ENCODE measurements at places on chromosomes 2 and 18.
A peak's percentile ranks its signal among the peaks of the same experiment; 100 is the strongest.

DNA sequence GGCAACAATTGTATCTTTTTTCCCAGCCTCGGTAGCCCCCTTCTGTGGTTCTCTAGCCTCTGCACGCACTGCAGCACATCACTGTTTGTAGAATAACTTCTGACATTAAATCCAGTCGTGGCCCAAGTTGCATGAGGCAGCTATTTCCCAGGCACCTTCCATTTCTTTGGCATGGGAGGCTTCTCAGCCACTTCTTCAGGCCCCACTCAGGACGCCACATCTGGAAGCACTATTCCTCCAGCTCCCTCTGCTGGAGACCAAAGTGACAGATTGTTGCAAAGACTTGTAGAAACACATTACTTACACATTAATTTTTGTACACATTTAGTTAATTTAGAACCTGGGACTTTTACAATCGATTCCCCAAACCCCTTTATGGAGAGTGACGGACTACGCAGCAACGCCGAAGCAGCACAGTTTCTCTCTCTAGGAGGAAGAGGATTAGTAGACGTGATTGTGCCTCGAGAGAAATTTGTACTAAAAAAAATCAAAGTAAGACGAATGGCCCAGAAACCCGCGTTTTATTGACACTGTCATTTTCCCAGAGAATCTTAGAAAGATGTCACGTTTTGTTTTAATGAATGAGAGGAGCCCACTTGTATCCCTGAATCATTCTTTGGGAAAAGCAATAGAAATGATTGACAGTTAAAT is 57.8 kb upstream of the RGPD5 start:
- DNase-seq, result no peak

DNA sequence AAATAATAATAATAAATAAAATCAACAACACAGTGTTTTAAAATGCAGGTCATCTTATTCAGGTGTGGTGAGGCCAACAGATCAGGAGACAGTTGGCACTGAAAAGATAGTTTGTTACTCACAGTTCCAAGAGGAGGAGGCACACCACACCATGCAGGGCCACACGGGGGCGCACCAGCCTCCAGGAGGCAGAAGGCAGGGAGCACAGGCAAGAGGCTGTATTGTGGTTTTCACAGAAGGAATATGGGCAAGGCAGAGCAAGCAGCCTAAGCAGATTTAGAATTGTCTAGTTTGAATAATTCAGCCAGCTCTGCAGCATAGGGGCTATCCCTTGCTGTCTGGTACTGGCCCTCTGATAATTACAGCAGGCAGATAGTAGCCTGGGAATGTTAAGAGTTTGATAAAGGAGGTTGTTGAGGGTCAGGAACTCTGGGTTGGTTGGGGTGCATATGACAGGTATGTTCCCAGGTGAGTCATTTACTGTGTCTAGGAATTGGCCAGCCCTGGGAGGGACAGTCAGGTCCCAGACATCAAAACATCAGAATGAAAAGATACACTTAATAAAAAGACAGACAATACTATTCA is 31.3 kb downstream of the KIAA2012 start:
- DNase-seq, result no peak

- DNase-seq, result no peak
Measured at GRCh38 chr2:157336137-157337010, 10.8 kb upstream of the ERMN start.

DNA sequence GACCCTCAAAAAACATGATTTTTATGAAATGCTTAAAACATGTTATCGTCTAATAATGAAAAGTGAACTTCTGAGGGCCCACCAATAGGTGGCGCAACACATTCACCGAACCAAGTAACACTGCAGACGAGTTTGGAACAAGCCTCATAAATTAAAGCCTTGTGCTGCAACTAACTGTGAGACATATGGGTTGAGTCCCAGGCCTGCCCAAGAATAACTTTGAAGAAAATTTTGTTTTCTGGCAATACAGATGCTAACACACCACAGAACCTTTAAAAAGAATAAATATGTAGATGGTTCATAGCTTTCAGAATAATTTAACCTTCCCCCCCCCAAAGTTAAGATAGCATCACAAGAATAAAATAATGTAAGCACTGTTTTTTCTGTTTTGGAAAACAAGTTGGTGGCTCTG is 285.9 kb downstream of the RNF144A start:
- DNase-seq, result peak; percentile 16

- DNase-seq, result no peak
Measured at GRCh38 chr2:224442071-224442967, 40.4 kb upstream of the FAM124B start.

- DNase-seq, result no peak
Measured at GRCh38 chr2:218370410-218371063, 11.5 kb upstream of the SLC11A1 start.

DNA sequence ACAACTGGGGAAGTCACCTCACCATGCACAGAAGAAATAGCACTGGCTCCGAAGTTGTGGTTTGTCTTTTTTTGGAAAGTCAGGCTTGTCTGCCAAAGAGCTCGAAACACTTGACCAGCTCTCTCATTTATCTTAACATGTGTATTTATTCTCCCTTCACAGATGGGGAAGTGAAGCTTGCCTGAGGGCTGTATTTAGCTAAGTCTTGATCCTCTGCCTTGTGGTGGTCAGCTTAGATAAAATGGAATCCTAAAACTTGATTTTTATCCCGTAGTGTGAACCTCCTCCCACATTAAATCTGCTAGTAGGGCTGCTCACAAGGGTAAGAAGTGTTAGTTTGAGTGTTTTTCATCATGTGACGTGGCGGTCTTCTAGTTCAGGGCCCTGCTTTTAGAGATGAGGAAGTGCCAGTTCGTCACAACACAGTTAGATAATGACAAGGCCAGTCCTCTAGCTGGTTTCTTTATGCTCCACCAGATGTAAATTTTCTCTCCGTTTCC is 89.7 kb downstream of the TMEM247 start:
- no peak for DNase-seq

GRCh38 chr2:45289997-45290709 is 280.9 kb upstream of the SIX2 start:
- no peak for DNase-seq

- DNase-seq, result no peak
Measured at GRCh38 chr2:149258531-149258930, 71.9 kb upstream of the LYPD6 start.

DNA sequence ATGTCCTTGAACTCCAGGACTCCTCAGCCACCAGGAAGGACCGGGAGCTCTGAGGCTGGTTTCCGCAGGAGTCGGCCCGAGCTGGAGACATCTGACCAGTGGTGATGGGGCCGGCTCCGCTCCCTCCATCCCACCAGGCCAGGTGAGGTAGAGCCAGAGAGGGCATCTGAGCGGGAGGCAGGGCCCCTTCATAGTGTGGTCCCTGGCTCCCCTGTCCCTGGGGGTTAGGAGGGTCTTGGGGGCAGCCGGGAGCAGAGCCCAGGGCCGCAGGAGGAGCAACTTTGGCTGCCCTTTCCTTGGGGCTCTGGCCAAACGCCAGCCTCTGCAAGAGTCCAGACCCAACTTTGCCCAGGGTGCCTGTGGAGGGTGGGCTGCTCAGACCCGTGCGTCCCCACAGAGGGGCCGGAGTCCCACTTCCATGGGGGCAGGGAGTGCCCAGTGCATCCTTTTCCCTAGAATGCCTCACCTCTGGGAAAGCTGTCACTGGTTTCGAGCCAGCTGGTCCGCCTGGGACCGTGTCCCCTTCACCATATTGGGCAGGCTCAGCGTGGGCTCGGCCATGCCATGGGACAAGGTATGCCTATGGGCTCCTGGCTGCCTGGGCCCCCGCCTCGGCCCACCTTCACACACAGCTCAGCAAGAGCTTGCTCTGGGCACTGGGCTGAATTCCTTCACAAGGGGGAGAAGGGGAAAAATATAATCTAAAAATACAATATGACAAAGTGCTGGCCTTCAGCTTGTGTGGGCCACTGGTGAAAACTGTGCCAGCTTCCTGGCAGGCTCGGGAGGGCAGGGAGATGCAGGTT is 148.6 kb downstream of the TWIST2 start:
- no peak for DNase-seq

DNA sequence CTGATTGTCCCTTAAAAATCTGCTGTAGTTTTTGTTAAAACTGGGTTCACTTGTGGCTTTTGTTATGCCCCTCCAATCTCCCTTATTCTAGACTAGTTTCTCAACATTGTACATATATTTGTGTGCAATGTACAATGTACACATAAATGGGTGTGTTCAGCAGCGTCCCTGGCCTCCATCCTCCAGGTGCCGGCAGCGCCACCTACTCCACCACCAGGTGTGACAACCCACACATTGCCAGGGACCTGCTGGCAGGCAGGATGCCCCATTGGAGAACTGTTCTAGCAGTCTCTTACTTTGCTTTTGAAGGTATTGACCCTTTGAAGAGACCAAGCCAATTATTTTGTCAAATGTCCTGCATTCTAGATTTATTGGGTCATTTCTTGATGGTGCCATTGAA is 75.4 kb downstream of the SH3RF3 start:
- DNase-seq, result no peak

DNA sequence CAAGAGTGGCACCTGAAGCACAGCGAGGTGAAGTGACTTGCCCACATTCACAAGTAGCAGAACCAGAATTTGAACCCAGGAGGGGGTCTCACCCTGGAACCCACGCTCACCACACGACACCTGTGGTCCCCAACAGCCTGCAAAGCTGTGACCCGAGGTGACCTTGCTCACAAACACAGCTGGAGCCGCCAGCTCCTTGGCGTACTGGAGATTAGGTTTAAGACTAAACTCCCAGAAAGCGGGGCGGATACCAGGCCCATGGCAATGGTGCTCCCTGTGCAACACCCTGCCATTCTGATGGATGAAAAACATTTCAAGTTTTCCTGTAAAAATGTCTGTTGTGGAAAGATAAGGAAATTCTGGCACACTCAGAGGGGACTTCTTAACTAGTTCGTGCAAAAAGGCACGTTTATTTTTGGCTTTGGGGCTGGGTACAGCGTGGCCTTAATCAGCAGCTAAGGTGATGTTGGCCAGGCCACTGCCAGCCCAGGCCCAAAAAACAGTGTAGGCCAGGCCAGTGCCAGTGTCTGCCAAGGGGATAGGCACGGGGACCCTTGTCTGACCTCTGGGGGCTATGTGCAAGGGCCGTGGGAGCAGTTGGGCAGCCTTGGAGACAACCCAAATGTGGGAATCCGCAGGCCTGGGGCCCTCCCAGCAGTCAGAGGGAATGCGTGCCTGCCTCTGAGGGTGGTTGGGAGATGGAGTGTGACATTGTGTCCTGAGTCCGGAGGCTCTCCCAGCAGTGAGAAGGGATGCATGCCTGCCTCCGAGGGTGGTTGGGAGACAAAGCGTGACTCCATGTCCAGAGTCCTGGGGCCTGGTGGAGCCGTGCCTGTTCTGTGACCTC is 185.0 kb upstream of the HS6ST1 start:
- DNase-seq, result no peak

DNA sequence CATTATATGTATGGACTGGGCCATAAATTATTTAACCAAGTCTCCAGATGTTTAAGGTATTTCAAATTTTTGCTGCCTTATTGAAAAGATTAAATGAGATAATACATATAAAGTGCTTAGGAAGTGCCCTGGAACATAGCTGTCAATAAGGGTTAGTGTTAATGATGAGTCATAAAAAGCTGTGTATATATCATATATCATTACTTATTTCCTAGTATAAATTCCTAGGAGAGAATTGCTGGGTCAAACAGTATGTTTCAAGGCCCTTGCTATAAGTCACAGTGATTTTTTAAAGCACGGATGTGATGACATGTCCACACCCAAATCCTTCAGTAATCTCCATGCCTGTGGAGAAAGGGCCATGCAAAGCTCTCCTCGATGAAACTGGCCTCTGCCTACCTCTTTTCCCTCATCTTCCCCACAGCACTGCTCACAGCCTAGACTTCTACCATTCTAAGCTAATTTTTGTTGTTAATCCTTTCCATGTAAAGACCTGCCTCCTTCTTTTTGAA is 8.5 kb downstream of the ZNF2 start:
- DNase-seq, result no peak

DNA sequence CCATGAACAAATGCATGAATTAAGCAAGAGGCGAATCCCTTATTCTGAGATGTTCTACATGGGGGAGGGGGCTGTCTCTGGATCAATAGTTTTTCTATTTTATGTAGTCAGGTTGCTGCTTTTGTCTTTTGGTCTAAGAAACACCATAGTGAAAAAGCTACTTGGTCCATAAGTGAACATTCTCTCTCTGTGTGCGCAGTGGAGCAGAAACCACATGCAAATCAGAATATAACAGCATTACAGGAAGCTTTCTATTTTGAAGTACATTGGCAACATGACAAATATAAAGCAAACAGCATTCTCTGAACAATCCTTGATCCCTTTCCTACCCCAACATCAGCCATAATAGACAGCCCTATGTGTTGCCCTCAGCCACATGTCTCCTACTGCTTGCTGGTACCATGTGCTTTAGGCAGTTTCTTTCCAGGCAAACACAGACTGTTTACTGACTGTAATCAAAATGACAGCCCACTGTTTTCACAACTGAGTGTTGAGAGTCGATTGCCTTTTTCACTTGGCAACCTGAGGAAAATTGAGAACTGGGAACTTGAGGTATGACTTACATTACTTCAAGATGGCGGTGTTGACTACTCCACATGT is 10.6 kb downstream of the SCN3A start:
- no peak for DNase-seq

- DNase-seq, result no peak
Measured at GRCh38 chr2:18671363-18671762, 82.0 kb upstream of the NT5C1B start.

DNA sequence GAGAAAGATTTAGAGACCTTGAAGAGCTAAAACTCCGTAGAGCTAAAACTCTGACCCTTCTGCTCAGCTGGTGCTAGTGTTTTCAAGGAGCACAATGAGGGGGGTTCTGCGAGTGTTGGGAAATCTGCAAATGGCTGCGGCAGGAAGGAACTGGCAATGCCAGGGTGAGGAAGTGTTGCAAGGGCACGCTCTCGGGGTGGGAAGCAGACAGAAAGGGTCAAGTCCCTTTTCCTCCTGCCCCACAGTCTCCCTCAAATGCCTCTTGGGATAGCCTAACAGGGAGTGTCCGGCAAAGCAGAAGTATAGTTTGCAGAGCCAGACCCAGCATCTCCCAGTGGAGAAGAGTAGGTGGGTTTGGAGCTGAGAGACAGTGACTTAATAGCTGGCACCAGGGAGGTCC is 60.5 kb downstream of the NCAPH start:
- no peak for DNase-seq

DNA sequence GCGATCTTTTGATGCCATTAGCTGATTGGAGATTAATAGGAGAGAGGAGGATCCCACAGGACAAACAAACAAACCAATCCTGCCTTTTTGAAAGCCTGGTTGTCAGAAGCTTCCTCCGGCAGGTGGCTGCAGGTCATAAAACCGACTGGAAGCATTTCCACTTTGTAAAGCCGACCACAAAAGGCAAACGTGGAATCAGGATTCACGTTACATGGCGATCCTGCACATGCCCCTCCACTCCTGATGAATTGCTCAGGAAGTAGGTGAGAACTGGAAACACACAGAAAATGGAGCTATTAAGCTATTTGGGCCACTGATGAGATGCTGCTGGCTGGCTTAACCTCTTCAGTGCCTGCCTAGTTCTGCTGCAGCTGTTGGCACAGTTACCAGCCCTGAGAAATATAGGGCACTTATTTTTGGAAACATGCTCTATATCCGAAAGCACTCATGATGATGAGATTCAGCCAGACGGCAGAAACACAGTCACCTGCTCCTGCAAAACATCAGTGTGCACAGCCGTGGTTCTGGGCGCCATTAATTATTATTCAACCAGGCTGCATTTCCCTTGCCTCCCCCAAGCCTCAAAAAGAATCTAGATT is 110.3 kb upstream of the ST6GAL2 start:
- no peak for DNase-seq

GRCh38 chr2:206962966-206963365 is 23.6 kb downstream of the CPO start:
- no peak for DNase-seq

- no peak for DNase-seq
Measured at GRCh38 chr18:9743200-9744016, 35.3 kb downstream of the RAB31 start.

- no peak for DNase-seq
Measured at GRCh38 chr18:75033516-75033915, 175.4 kb downstream of the PTGR3 start.
